ENCODE measurements at places on chromosomes 6 and 20.

DNA sequence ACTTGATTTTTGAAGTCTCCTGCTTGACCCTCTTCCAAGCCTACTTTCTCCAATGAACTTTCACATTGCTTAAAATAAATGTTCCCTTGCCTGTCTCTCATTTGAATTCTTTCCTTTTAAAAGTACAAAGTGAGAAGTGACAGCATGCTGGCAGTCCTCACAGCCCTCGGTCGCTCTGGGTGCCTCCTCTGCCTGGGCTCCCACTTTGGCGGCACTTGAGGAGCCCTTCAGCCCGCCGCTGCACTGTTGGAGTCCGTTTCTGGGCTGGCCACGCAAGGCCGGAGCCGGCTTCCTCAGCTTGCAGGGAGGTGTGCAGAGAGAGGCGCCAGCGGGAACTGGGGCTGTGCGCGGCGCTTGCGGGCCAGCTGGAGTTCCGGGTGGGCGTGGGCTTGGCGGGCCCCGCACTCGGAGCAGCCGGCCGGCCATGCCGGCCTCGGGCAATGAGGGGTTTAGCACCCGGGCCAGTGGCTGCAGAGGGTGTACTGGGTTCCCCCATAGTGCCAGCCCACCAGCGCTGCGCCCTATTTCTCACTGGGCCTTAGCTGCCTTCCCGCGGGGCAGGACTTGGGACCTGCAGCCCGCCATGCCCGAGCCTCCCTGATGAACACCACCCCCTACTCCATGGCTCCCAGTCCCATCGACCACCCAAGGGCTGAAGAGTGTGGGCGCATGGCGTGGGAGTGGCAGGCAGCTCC lies 31.9 kb downstream of the SERPINB6 start:
- no peak for DNase-seq

DNA sequence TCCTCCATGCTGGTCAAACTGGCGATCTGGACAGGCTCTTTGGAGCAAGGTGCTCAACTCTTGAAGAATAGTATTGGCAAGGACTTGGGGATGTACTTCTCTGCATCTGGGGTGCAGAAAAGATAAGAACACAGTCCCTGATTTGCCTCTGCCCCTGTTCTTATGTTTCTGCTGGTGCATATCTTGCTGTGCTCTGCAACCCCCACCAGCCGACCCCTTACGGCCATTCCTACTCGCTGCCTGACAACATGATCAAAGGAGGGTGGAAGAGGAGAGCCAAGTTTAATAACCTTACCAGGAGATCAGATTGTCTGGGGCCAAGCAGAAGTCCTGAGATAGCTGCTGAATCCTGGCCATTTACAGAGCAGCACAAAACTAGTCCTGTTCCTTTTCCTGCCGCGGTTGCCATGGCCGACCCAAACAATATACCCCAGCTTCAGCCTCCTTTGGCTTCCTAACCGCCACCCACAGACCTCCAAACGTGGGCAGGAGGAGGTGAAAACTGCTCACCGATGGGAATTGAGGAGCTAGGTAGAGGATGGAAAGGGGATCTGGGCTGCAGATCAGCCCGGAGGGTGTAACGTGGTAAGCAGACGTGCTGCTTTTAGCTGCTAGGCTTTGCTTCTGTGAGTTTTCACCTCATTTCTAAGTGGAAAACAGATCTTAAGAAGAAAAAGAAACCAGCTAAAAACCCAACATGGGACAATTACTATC lies 60.9 kb downstream of the ATXN1 start:
- DNase-seq, result no peak

GRCh38 chr6:43481591-43482236 lies 4.3 kb downstream of the TJAP1 start:
- no peak for DNase-seq

- DNase-seq, result no peak
Observed at GRCh38 chr20:58745391-58745790, 52.8 kb downstream of the NPEPL1 start.

GRCh38 chr6:113486199-113486598 lies 370.9 kb upstream of the MARCKS start:
- DNase-seq, result no peak

DNA sequence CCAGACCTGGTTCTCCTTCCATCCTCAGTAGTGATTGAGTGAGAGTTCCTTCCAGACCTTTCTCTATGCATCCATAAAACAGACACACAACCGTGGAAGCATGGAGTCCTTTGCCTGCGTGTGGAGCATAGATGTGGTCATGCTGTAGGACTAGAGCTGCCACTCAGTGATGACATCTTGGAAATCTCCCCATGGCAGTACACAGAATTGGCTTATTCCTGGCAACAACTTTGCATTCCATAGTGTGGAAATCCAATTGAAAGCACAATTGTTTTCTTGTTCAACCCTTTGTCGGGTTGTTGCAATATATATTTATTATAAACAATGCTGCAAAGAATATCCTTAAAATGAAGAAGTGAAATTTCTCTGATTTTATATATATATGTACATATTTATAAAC lies 547.8 kb downstream of the CDH26 start:
- DNase-seq, result no peak

DNA sequence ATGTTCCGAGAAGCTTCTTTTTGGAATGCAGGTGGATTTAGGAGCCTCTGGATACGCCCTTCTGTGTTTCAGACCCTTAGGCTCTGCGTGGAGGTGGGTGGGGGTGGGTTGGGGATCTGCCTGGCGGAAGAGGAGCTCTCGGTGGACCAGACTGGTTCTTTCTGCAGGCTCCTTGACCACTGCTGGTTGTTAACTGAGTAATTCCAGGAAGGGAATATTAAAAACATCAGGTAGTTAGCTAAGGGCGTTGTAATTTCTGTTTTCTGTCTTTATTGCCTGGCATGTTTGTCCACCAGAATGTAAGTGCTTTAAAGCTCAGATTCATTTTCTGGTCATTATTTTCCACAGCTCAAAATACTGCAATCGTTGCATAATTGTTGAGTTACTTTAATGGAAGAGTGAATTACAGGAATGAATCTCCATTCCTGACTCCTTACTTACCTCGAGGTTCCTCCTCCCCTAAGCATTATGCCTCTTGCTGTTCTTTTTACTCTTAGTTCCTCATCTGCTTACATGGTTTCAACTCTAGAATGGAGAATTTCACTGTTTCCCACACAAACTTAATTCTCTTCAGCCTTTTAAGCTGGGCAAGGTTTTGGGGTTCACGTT lies 5.9 kb downstream of the CDYL start:
- DNase-seq, result no peak

DNA sequence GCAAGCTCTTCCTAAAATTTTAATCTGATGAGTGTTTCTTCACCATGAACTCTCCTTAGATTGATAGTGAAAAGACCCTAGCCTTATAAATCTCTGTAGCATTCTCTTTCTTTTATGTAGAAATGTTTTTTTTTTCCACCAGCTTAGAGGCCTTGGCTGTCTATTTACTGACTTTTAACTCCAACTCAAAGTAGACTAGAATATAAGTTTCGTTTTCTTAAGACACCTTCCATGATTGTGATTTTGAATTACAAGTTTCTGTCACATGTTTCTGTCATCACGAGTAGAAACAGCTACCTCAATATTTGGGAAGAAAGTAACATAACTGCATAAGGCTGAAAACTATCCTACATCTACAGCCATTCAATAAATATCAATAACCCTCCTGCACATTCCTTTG lies 17.8 kb downstream of the ADGRF4 start:
- no peak for DNase-seq

- DNase-seq, result no peak
Observed at GRCh38 chr6:116215414-116215813, 38.5 kb downstream of the TSPYL4 start.

DNA sequence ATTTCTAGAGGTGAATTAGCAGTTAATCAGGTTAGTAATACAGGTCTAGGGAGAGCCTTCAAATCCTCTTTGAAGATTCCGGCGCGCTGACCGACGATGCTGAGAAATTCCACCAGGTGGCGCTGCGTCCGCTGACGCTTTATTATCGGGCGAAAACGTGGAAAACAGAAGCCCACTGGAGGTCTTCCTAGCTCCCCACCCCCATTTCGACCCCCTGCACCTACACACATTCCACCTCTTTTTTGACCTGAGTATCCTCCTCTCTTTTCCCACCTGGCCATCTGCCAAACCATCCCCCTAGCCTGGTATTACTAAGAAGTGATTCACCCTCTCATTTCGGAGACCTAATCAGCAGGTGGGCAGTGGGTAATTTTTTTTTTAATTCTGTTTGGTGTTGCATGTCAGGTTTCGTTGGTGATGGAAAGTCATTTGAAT lies 65.4 kb upstream of the RIN2 start:
- peak; percentile 9 for DNase-seq

GRCh38 chr6:23505026-23505425 lies 621.0 kb upstream of the NRSN1 start:
- no peak for DNase-seq

GRCh38 chr6:53339424-53339823 lies 9.3 kb downstream of the ELOVL5 start:
- DNase-seq, result no peak

GRCh38 chr6:166925141-166925996 lies 31.0 kb downstream of the RNASET2 start:
- no peak for DNase-seq

GRCh38 chr6:134435814-134436280 lies 117.9 kb upstream of the SGK1 start:
- no peak for DNase-seq

DNA sequence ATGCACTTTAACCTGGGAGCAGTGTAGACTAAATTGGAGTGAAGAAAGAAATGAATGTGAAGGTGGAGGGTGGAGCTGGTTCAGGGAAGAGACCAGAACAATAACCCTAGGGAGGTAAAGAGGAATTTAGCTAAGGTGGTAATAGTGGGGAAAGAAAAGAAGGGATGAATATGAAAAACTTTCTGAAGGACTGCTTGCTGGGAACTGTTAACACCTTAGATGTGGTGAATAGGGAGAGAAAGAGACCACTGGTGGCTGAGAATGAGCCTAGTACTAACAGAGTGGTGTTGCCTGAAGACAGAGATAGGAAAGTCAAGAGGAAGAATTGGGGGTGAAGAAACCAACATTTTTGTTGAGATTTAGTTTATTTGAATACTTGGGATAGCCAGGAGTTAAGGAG lies 78.4 kb upstream of the HS3ST5 start:
- no peak for DNase-seq

- DNase-seq, result no peak
Observed at GRCh38 chr6:30885999-30886896, 1.9 kb downstream of the DDR1 start.

DNA sequence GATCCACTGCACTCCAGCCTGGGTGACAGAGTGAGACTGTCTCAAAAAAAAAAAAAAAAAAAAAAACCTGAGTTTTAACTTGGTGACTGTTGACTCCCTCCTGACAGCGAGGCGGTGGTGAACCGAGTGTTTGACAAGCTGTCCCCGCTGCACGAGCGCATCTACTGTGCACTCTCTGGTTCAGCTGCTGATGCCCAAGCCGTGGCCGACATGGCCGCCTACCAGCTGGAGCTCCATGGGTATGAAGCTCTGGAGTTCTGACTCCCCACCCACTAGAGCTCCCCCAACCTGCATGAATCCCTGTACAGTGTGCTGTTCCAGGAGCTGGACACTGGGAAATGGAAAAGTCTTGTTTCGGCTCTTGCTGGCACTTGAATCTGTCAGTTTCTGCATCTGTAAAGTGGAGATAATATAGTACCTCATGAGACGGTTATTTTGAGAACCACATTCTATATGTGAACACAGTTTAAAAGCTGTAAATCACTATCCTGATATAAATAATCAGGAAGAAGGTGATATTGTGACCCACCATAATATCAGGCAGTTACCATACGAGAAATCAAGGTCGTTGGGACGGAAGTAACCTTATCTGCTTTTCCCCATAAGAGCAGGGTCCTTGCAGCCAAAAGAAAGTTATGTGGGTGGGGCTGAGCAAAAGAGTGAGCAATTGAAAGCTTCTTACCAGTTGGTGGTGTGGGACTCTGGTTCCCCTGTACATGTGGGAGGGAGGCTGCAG lies 3.3 kb downstream of the PSMB9 start:
- no peak for DNase-seq

DNA sequence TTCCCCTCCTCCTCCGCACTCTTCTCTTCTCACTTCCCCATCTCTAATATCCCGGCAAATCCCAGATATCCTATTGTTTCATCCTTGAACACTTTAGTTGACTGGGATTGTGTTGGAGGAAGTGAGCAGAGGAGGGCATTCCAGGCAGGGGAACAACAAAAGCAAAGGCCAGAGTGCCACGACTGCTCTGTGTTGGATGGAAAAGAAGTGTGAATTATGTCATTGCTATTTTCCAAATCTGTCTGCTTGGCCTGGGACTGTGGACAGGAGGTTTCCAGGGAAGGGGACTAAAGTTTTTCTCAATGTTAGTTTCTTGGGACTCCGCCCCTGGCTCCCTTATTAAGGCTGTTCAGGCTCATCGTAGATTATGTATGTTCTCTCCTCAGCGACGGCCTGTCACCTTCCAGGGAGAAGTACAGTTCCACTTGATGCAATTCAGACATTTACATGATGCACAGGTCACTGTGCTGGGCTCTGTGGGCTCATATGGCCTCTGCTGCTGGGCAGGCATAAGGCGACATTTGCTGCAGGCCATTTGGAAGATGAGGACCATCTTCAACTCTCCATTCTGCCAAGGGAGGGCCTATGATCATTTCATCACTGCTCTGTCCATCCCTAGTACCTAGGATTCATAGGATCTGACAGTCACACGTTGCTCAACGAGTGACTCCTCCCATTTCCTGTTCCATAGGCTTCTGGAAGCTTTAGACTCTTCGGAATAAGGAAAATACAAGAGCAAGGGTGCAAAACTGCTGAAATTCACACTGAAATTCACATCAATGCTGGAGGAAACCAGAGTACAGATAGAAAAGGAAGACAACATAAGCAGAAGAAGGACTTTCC lies 99.1 kb upstream of the KCNK16 start:
- no peak for DNase-seq

DNA sequence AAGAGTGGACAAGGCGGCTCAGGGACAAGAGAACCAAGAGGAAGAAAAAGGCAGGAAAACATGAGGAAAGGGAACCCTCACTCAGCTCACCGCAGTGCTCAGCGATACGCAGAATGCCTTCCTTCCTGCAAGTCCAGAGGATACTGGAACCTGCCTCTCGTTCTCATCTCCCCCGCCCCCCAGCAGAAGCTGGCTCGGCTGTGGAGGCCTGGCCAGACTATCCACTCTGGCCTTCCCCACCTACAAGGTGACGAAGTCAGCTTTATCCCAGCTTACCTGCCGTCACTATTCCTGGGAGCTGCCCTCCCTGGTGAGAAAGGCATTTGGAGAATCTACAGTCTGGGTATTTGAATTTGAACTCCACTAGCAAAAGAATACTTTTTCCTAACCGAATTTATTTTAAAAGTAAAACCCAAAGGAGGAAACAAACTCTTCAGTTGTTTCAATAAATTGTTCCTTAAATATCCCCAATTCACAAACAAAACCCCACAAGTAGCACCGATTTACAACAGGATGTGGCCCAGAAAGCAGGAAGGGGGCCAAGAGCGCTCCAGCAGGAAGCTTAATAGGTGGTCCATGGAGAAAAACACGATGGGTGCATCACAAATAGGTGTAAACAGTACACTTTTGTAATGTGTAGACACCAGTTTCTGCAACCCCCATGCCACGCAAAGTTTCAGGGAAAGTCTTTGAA lies 2.1 kb upstream of the DIDO1 start:
- no peak for DNase-seq

DNA sequence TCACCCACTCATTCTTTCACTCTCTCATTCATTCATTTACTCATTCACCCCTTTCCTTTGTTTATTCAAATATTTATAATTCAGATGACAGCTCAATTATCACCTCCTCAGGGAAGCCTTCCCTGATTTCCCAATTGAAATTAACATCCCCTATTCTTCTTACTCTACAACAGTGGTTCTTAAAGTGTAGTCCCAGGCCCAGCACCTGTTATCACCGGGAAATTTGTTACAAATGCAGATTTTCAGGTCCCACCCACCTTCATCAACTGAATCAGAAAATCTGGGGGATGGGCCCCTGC lies 30.3 kb downstream of the KIAA1755 start:
- DNase-seq, result no peak

All from stimulated activated CD8-positive, alpha-beta memory T cell treated with anti-CD3 and anti-CD28 coated beads, Interleukin-7, amount 100 ng/mL, for 1 hour (primary cell).